8988T (cell line): ENCODE measurements at places on chromosomes 12 and 14.

- DNase-seq = no peak
These were observed 1.4 kb upstream of the ANO4 start for GRCh38 chr12:100793182-100793581.

GRCh38 chr12:40693207-40693821 is 1.1 kb downstream of the CNTN1 start:
- no peak for DNase-seq

DNA sequence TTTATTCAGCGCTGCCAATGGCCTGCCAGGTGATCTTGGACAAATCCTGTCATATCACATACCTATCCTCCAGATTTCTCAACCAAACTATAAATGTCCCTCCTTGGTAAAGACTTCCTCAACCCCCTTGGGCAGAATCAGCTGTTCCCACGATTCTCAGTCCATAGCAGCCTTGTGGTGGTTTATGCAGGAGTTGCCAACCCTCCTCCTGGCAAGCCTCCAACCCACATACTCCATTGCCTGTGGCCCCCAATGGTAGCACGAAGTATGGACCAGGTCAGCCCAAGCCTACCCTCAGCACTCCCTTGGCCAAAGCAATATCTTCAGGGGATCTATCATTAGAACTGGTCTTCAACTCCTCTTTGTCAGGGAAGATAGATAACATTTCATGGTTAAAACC is 27.0 kb downstream of the FBLN5 start:
- no peak for DNase-seq

- DNase-seq = no peak
These were observed 52.6 kb downstream of the SEC23A start for GRCh38 chr14:39050389-39050788.

DNA sequence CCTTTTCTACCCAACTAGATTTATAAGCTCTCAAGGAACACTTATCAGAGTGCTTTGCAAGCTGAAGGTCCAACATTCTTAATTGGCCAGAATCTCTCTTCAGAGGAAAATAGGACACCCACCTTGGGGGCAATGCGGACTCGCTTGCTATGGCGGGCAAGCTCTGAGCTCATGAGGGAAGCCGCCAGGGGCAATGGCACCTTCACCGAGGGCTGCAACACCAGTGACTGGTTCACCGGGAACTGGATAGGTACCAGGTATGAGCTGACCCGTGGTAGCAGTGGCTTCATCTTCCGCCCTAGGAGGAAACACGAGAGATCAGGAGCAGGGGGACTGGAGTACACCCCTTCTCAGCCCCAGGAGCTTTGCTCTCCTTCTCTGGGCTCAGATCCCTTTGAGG is 7.4 kb upstream of the TEX52 start:
- no peak for DNase-seq

- no peak for DNase-seq
These were observed 42.7 kb upstream of the NID2 start for GRCh38 chr14:52111583-52111982.

GRCh38 chr12:52279422-52280318 is 5.2 kb downstream of the KRT86 start:
- DNase-seq = no peak

GRCh38 chr14:65144170-65144569 is 41.9 kb upstream of the MAX start:
- no peak for DNase-seq

DNA sequence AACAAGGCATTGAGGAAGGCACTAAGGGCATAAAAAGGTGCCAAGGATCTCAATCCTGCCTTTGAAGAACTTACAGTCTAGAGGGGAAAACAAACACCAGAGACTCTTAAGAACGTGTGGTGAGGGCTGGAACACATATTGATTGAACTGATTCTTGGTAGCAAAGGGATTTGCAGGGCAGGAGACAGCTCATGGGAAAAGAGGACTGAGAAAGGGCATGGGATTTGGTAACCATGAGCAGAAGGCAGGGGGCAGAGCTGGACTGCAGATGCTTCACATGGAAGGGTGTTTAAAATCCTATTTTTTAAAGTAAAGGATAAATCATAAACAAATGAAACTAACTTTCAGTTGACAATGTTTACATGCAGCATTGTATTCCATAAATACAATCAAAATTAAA is 203.1 kb downstream of the ITPR2 start:
- DNase-seq = no peak
